Ureter (tissue), 1 donor: ENCODE measurements at places on chromosomes 5 and 9.

- DNase-seq = no peak
These were observed 723.2 kb downstream of the TLE4 start for GRCh38 chr9:80294955-80295354.

DNA sequence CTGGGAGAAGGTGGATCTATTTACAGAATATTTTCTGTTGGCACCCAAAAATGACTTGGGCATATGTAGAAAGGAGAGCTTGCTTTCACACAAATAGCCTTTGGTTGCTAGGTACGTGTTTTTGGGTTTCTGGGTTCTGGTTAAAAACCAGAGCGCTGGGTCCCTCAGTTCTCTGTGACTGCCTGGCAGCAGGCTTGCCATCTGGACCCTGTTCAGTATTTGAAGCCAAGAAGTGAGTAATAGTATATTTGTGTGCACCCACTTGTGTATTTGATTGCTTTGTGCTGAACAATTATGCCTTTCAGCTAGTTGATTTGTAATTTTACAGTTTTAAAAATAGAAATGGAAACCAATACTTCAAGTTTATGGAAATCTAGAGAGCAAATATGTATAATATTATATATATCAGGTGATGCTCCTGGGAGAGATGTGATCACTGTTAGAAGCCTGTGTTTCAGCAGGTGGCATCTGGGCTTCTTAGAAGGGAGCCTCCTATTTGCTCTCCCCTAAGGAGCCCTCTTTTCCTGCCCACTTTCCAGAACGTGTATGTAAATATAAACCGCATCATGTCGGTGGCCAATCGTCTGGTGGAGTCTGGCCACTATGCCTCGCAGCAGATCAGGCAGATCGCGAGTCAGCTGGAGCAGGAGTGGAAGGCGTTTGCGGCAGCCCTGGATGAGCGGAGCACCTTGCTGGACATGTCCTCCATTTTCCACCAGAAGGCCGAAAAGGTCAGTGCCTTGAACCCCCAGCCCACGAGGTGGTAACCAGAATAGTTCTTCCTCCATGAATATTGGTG lies 153.6 kb downstream of the TRIO start:
- no peak for DNase-seq

- DNase-seq = no peak
These were observed 75.8 kb upstream of the PCSK5 start for GRCh38 chr9:75814667-75815066.

DNA sequence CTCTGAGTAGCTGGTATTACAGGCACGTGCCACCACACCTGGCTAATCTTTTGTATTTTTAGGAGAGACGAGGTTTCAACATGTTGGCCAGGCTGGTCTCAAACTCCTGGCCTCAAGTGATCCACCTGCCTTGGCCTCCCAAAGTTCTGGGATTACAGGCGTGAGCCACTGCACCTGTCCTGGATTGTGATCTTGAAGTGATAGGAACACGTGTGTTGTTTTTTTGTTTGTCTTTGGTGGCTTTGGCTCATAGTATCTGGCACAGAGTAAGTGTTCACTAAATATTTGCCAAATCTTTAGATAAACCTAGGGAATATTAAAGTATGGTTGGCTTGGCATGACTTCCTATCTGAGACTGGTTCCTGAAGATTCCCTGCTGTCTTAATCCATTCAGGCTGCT lies 172.7 kb downstream of the ARHGAP26 start:
- no peak for DNase-seq

DNA sequence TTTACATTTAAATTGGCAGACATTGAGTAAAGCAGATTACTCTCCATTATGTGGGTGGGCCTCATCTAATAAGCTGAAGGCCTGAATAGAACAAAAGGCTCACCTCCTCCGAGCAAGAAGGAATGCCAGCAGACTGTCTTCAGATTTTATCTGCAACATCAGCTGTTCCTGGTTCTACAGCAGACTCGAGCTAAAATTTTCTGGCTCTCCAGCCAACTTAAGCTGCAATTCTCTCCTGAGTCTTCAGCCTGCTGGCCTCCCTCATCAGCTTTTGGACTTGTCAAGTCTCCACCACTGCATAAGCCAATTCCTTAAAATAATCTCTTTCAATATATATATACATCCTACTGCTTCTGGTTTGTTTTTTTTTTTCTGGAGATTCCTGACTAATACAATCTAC lies 12.5 kb downstream of the TRPM3 start:
- no peak for DNase-seq

DNA sequence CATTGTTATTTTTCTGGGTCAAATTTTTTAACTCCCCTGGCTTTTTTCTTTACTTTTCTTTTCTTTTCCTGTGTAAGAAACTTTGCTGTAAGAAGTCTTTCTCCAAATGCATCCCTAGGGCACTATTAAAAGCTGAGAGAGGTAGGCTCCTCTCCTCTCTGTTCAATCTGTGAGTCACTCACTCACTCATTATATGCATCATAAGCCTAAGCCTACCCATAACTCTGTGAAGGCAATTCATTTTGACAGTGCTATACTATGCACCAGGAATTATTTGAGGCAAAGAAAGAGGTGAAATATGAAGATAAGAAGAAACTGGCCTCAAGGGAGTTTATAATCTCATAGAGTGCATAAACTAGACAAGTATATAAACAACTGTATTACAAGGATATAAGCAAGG lies 67.9 kb upstream of the PRR16 start:
- DNase-seq = no peak
